ENCODE measurements at places on chromosomes 1 and 21. TPM values are rescaled to one million over a fixed set of nuclear protein-coding genes. Genes with fewer than 3 reads are reported as not detected.

GRCh38 chr1:93021539-93022134, 57.4 kb upstream of the MTF2 start:
- DNase-seq = no peak

GRCh38 chr1:77421504-77422233, 139.8 kb downstream of the AK5 start:
- DNase-seq = no peak

GRCh38 chr1:244330318-244330625, 121.4 kb downstream of the ADSS2 start:
- DNase-seq = no peak

DNA sequence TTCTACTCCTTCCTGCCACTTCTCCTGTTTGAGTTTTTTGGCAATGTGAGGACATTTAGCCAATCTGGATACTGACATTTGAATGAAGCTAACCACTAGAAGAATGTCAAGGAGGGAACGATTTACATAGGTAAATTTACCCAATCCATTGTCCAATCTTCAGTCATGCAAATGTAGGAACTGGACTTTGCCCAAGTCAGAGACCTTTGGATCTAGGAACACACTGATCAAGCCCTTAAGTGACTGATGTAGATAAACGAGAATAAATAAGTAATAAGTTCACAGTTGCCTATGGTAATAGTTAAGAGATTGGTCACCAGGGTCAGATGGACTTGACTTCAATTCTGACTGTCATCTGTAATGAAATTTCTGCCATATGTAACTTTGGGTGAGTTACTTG, 177.6 kb downstream of the FGGY start:
- DNase-seq = no peak

DNA sequence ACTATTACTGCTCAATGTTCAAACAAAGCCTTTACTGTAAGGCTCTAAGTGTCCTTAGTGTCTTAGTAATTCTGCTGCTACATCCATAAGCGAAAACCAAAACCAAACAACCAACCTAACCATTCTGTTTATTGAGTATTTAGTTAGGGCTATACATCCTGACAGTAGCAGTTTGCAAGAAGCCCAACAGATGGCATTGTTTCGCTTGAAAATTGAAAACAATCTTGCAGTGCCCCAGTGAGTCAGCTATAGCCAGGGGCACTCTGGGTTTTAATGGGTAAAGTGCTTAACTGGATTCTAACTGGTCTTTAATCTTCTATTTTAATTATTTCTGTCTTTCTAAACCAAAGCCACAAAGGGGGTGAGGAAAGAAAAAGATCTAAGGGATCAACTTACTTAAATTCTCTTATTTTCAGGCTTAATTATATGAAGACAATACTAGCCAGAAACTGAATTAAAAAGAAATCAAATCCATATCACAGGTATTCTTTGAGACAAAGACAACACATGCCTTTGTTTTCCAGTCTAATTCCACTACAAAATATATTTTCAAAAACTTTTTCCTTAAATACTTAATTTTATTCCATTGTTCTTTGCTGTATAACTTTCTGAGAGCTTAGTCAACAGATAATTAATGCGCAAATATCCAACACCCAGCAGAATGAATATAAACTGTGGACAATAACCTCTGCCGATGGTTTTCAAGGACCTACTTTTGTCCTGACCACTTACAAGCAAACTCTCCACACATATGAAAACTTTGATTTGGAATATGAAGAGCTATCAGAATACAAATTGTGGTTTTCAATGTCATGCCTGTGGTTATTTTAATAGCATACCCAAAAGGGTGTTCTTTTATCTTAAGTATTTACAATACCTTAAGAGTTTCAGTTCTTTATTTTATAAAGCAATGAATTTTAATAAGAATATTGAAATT, 15.2 kb downstream of the POGZ start:
- DNase-seq = peak; percentile 53

GRCh38 chr1:50983219-50983802, 13.3 kb downstream of the CDKN2C start:
- DNase-seq = no peak

DNA sequence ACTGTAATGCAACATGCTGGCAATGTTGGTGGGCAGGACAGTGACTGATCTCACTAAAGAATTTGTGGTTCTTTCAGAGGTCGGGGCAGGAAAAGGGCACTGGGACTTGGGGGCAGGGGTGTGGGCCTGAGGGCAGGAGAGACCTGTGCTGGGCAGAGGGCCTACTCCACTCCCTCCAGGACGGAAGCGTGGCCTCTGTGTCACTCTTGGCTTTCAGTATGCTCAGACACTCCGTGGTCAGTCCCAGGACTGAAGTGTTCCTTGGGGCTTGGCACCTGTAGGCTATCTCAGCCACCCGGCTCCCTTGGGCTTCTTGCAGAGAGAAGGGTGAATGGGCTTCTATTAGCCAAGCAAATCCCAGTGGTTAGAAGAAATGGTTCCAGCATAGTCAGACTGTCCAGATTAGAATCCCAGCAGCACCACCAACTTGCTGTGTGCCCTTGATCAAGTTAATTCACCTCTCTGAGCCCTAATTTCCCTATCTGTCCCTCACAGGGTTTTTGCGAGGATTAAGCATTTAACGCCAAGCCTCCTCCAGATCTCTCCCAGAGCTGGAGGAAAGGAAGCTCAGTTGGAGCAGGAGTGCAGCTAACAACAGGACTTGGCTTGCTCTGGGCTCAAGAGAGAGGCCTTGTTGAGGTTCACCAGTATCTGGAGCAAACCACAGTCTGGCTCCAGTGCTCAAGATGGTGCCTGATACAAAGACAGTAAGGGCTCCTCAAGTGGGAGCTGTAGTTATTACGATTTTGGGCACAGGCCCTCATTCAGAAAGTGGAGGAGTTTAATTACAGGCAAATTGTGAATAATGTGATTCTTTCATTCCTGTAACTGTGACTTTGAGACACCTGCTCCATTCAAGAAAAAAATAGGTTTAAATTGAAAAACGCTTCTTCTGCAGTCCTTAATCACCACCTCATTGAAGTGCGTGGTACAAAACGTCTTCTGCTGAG, 57.7 kb upstream of the LRP8 start:
- DNase-seq = no peak

KIF17 gene
- 2.0 TPM for total RNA-seq

ANGEL2 gene
- 104 TPM for total RNA-seq

KIAA0319L gene
- total RNA-seq = 60.0 TPM

GJA9 gene
- 0.16 TPM for total RNA-seq

RAB7B gene
- 11.5 TPM for total RNA-seq

GPR52 gene
- 4.4 TPM for total RNA-seq

PDE9A gene
- 13.5 TPM for total RNA-seq

DENND2D gene
- 23.9 TPM for total RNA-seq
